Activated CD8-positive, alpha-beta T cell treated with anti-CD3 and anti-CD28 coated beads for 36 hours (primary cell): ENCODE measurements at places on chromosomes 7 and 10. TPM values are rescaled to one million over a fixed set of nuclear protein-coding genes. Genes with fewer than 3 reads are reported as not detected.

SLC18A3 gene
- total RNA-seq: not detected

- H3K27ac ChIP-seq: no peak overlapping the region
- peaks cover 5% of the 10 kb centered on the region for H3K4me1 ChIP-seq
- H3K4me3 ChIP-seq: no peak overlapping the region
These were observed 3.2 kb downstream of the HOXA5 start for GRCh38 chr7:27140126-27140857.

- no peak overlapping the region for H3K4me3 ChIP-seq
- no peak for DNase-seq
- H3K36me3 ChIP-seq: no peaks in the 10 kb centered on the region
- H3K27me3 ChIP-seq: no peaks in the 10 kb centered on the region
These were observed 7.0 kb upstream of the MYL7 start for GRCh38 chr7:44148166-44148565.

GRCh38 chr10:102919246-102919959, 1.3 kb downstream of the CNNM2 start:
- peaks cover 58% of the 10 kb centered on the region for H3K4me1 ChIP-seq
- H3K36me3 ChIP-seq: no peaks in the 10 kb centered on the region
- H3K27ac ChIP-seq: peak overlapping the region; percentile 32

DNA sequence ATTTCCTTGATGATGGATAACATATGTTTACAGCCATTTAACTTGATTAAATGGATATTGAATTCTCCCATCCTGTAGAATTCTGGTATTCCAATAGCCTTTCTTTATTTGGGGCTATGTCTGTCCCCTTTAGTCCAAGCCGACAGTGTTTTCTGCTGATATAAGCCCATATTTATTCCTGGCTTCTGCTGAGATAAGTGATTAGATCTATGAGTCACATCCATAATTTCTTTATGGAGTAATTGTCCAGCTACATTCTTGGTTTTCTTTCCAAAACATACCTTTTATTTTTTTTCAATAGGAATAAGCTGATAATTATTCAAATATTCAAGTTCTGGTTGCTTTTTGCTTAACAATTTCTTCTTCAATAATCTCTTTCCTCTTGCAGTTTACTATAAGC, 106.7 kb downstream of the NRG3 start:
- no peak overlapping the region for H3K27ac ChIP-seq
- H3K4me3 ChIP-seq: no peak overlapping the region
- no peaks in the 10 kb centered on the region for H3K4me1 ChIP-seq
- no peak for DNase-seq
- H3K27me3 ChIP-seq: no peaks in the 10 kb centered on the region

DNA sequence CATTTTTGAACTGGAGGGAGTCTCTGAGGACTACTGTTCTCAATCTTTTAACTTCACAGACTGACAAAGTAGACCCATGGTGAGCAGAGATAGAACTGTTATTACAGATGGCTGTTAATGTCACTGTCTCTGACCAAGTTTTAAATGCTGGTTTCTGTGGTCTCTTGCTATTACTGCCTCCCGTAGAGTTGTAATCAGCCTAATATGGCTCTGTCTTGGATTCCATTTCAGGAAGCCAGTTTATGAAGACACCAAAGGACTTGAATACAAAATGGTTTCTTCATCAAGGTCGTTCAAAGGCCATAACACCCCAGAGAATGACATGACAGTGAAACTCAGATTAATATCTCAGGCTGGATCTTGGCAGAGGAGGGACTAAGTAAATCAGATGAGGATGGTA, 3.9 kb downstream of the SFRP4 start:
- H3K4me1 ChIP-seq: peaks cover 9% of the 10 kb centered on the region
- no peaks in the 10 kb centered on the region for H3K36me3 ChIP-seq
- H3K27me3 ChIP-seq: peaks cover 40% of the 10 kb centered on the region
- H3K27ac ChIP-seq: no peak overlapping the region
